Mammary microvascular endothelial cell (primary cell): ENCODE measurements at places on chromosomes 7 and 10. TPM values are rescaled to one million over a fixed set of nuclear protein-coding genes. Genes with fewer than 3 reads are reported as not detected.

Gene LRGUK
- not detected in 2 replicates for total RNA-seq

Gene MACROH2A2
- 0.59 and 1.1 TPM in 2 replicates for total RNA-seq

Gene C10orf95
- not detected in 2 replicates for total RNA-seq

Gene SCD
- total RNA-seq, result 238 and 239 TPM in 2 replicates

Gene COL28A1
- total RNA-seq, result not detected in 2 replicates

Gene SPDYE9
- total RNA-seq, result not detected in 2 replicates

Gene SPDYE11
- not detected in 2 replicates for total RNA-seq

Gene CFAP43
- 0.15 TPM in 1 of 2 replicates, not detected in the other for total RNA-seq

Gene FMC1
- total RNA-seq, result 11.1 and 14.7 TPM in 2 replicates

Gene COL26A1
- total RNA-seq, result not detected in 2 replicates

Gene UCN3
- total RNA-seq, result not detected in 2 replicates
